CD4-positive, alpha-beta T cell treated with Interferon alpha-2 for 1 hour (primary cell): ENCODE measurements at places on chromosomes 3 and 15.

DNA sequence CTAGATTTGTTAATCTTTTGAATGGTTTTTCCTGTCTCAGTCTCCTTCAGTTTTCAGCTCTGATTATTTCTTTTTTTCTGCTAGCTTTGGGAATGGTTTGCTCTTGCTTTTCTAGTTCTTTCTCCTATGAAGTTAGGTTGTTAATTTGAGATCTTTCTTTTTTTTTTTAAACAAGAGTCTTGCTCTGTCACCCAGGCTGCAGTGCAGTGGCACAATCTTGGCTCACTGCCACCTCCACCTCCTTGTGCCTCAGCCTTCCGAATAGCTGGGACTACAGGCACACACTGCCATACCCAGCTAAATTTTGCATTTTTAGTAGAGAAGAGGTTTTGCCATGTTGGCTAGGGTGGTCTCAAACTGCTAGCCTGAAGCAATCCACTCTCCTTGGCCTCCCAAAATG is 56.7 kb downstream of the UQCC5 start:
- DNase-seq = no peak

DNA sequence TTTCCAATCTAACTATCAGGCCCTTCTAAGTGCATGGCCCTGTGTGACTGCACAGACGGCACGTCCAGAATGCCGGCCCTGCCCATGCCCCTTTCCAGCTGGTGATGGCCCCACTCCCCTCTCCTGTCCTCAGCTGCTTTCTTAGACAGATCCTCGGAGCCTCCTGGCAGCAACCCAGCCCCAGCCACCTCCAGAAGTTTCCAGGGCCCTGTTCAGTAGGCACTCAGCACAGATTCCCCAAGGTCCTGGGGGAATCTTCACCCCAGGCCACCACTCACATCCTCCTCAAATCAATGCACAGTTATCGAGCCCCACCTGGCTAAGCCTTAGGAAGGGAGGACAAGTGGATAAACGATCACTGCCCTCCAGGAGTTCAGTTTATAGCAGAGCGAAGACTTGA is 1.4 kb upstream of the CRABP1 start:
- DNase-seq = no peak

DNA sequence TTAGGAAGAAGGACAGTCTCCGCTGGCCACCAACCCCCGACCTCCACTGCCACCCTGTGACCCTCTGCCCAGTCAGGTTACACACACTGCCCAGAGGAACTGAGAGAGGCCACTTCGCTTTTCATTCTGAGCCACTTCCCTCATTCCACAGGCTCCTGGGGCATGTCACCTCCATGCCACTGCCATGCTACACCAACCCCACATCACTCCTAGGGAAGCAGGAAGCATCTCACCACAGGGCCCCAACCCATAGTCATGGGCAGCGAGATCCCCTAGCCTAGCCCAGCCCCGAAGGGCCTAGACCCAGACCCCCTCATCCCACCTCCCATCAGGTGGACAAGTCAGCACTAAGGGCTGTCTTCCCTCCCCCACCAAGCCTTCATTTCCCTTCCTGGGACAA is 1.4 kb downstream of the PLCB2 start:
- DNase-seq = no peak

GRCh38 chr3:142445816-142446254 is 2.0 kb downstream of the XRN1 start:
- DNase-seq = peak; percentile 69

- DNase-seq = peak; percentile 61
These were observed at the start of gene TNK2 for GRCh38 chr3:195907934-195908693. TNK2 (minus strand) TSS chr3:195908551; CDS start chr3:195888588, 19,963 bp downstream.

GRCh38 chr15:98953968-98954367 is 53.6 kb downstream of the PGPEP1L start:
- DNase-seq = no peak

DNA sequence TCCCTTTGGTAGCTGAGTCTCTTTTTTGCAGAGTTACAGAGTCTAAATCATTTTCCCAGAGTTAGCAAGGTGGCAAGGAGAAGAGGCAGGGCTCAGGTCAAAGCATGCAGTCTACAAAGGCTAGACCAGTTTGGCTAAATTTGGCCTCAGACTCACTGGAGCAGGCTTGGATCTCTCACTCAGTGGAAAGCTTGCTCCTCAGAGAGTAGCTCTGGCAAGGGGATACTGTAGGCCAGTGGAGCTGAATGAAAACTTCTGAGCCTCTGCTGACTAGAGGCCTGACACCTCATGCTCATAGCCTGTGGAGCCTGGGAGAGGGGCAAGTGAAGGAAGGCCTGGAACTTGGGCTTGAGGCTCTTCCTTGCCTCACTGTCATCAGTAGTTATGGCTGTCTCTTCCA is 101.0 kb downstream of the MOBP start:
- no peak for DNase-seq

GRCh38 chr3:179450901-179451264 is 387 bp downstream of the GNB4 start:
- DNase-seq = no peak

DNA sequence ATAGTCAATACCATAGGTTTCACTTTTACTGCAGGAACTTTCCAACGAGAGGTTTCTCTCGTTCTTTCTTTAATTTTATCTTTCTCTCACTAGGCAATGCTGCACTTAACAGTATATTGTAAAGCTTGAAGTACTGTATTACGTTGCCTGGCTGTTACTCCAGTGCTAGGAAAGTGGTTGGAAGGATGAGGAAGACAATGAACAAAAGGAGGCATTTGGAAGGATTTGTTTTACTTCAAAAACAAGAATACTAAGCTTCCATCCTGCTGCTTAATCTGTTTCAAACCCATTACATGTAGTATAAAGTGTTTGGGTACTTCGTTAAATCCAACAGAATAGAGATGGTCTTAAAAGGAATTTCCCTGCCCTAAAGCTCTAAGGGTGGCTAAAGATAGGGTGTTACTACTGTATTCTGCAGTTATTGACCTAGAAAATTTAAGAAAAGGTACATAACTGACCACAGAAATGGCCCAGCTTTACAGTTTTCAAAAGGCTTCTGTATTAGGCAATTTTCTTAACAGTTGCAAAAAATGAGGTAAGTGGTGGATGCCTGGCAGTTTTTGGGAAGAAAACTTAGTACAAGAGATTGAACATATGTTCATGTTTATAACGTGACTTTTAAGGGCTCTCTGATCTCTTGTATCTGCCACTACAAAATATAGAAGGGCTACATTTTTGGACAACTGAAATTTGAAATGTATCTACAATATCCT is 785 bp upstream of the IFT57 start:
- DNase-seq = no peak

DNA sequence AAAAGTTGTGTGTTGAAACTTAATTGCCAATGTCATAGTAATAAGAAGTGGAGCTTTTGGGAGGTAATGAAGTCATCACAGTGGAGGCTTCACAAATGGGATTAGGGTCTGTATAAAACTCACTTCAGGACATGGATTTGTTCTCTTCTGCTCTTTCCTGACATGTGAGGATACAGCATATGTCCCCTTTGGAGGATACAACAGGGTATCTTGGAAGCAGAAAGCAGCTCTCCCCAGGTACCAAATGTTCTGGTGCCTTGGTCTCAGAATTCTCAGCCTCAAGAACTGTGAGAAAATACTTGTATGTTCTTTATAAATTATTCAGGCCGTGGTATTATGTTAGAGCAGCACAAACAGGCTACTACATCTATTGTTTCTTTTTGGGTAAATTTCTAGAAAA is 210.9 kb downstream of the DIPK2A start:
- no peak for DNase-seq

GRCh38 chr3:197701841-197702240 is 34.9 kb downstream of the RUBCN start:
- no peak for DNase-seq

DNA sequence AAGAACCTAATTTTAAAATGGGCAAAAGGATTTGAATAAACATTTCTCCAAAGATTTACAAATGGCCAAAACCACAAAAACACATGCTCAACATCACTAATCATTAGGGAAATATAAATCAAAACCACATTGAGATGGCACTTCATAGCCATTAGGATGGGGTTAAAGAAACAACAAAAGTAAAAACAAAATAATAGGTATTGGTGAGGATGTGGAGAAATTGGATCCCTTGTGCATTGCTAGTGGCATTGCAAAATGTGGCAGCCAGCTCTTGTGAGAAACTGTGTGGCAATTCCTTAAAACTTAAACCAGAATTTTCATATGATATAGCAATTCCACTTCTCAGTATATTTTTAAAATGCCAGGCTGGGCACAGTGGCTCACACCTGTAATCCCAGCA is 126.5 kb downstream of the STT3B start:
- no peak for DNase-seq

DNA sequence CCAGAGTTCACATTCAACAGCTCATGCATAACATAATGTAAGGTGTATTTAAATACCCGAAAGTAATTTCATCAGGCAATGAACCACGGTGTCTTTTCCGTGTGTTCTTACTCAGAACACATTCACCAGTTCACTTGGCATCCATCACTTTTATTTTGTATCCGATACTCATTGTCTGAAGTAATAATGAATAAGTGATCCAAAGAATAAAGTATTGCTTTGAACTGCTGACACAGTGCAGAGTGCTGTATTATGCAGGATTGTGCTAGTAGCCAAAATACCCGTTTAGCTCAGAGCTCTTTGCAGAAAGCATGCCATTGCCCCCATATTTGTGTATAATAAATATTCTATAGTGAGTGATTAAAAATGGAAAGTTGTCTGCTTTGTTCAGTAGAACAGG is 460.9 kb upstream of the KCNMB2 start:
- no peak for DNase-seq

DNA sequence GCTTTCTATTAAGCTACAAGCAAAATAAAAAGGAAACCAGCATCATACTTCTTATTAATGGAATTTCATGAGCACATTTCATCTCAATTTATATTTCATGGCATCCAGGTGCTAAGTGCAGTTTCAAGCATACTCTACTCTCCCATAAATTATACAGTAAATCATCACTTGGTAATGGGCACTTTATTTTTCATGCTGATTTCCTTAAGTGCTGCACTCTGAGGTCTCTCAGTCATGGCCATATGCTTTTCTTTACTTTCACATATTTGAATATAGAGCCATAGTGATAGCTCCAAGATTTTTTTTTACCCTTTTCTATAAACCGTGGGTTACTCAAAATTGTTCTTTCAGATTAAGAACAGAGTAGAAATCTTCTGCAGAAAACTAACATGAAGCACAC is 1505.7 kb upstream of the CADM2 start:
- DNase-seq = no peak
